NCI-H2081 (cell line): ENCODE measurements at places on chromosomes 16 and 17.

DNA sequence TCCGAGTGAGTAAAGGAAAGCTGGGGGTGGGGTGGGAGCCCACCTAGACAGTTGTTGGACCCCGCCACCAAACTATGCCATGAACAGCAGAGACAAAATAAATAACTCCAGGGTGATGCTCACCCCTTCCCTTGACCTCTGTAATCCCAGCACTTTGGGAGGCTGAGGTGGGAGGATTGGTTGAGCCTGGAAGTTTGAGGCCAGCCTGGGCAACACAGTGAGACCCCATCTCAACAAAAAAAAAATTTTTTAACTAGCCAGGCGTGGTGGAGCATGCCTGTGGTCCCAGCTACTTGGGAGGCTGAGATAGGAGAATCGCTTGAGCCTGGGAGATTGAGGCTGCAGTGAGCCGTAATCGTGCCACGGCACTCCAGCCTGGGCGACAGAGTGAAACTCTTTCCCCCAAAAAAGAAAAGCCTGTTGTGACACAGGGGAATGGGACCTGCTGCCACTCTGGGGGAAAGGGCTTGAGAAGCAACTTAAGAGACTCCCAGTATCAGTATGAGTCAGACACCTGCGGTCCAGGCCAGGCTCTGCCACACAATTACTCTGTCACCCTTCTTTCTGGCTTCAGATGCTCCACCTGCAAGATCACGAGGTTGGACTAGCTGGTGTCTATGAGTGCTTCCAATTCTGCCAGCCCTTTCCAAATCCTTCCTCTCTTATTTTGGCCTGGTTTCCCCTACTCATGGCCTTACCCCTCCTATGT is 5.0 kb downstream of the SGCA start:
- DNase-seq = no peak

DNA sequence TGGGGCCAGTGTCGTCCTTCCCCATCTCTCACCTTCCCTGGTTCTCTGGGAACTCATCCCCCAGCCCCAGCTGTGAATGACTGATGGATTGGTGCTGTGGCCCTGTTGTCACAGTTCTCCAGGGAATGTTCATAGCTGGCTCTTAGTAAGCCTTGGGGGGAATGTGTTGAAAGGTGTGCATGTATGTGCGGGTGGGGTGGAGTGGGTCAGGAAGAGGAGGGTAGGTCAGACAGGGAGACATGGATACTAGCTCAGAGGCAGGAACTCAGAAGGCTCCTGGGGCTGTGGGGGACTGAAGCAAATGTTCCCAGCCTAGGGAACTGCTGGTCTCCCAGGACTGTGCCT is 4.3 kb downstream of the DLX4 start:
- DNase-seq = no peak

DNA sequence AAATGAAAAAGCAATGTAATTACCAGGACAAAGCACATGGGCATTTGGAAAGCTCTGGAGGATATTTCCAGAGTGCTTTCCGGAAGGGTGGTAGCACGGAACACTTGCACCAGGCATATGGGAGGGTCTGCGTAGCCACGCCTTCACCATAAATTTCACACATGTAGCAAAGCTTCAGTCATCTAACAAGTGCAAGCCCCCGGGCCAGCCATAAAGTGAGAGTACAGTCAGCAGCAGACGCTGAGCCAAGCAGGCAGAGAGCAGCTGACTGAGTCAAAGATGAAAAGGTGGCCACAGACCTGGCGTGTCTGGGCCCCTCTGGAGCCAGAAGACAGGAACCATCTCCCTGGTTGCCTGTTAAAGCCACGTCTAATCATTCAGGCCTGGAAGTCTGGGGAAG is 130.6 kb downstream of the SEC14L1 start:
- no peak for DNase-seq

- no peak for DNase-seq
Observed at GRCh38 chr17:68710035-68710780, 109.0 kb upstream of the FAM20A start.

- no peak for DNase-seq
Observed at GRCh38 chr16:15518381-15519351, 84.3 kb downstream of the BMERB1 start.

GRCh38 chr16:3907586-3907985 is 27.1 kb upstream of the CREBBP start:
- no peak for DNase-seq

DNA sequence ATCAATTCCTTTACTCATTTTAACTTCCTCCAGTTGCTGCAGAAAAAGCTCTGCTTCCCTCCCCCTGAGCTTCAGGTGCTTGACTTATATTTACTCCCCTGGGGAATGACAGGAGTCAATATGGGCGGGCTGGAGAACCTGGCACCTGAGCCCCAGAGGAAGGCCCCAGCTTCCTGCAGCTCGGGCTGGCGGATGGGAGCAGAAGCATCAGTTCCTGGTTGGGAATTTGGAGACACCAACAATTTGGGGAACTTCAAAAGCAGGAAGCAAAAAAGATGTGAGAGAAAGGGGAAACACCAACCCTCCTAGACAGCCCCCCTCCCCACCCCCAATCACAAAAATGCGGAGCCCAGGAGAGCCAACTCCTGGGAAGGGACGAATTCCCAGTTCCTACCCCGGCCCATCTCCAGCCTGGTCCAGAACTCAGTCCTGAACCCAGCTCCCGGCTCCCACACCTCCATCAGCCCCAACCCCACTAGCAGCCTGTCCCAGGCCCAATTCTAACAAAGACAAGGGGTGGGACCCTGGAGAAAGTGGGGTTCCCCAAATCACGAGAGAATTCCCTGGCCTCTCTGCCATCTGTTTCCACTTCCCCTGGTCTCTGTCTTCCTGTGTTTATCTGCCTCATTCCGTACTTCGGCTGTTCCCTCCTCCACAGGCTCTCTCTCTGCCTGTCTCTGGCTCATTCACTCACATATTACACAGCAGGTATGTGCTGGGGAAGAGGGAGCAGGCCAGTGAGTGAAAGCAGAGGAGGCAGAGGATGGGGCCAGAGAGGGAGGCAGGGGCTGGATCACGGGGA is 16.2 kb upstream of the ASGR2 start:
- DNase-seq = no peak

DNA sequence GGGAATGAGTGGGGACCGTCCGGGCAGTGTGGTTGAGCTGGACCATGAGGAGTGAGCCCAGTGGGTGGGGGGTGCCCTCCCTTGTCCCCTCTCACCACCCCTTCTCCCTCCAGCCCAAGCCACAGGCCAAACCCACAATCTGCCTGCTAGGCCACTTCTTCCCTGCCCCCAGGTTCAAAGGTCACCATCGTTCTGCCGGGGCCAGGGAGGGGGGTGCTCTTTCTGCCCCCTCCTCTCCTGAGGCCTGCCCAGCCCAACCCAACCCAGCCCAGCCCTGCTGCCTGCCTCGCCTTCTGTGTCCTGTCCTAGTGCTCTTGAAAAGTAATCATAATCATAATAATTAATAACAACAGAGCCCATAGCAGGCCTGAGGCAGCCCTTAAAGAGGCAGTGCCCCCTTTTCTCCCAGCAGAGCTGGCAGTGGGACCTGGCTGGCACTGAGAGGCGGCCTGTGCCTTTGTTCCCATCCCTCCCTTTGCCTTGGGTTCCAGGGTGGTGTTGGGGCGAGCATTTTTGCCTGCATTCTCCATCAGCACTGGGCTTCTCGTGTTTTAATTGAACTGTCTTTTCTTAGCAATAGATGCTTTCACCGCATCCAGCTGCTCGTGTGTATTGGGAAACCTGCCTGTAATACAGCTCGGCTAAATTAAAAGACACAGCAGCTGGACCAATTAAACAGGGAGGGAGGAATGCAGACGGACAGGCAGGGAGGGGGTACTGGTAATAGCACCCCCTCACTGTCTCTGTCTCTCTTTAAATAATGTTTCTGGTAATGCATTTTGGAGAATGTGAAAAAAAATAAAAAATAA is 46.8 kb downstream of the SREBF1 start:
- no peak for DNase-seq
